ENCODE measurements at places on chromosomes 4 and X. TPM values are rescaled to one million over a fixed set of nuclear protein-coding genes. Genes with fewer than 3 reads are reported as not detected.

CSTF2 gene
- 22.7 TPM for total RNA-seq

PLCXD1 gene
- total RNA-seq, result 24.1 TPM

SPINK2 gene
- total RNA-seq, result not detected

SPATA4 gene
- total RNA-seq, result not detected

ANXA10 gene
- 0.71 TPM for total RNA-seq

GRCh38 chr4:152114562-152114961, 353.8 kb upstream of the GATB start:
- DNase-seq, result no peak

DNA sequence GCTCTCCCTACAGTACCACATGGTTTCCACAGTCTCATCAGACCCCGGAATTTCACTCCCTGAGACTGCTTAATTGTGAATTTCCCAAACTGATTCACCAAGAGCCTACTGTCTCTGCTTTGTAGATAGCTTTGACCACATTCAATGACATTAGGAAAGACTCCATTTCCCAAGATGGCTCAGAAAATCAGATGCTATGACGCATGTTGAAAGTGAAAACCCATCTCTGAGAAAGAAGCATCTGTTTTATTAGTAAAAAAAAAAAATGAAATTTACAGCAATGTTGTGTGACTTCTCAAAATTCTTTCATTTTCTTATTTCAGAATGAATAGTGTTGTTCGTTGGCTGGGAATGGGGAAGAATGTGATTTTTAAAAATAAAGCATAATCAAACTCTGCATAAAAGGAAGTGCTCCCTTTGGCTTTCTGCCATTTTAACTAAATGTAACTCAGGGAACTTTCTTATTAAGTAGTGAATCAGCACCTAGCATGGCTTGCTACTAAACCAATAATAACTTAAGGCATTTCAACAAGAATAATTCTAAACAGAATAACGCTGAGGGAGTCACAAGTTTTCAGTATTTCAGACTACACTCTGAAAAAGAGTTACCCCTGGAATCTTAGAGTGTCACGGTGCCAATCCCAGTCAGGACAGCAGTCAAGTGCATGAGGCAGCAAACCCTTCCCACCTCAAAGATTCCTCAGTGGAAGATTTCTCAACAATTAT, 97.4 kb upstream of the MYOZ2 start:
- peak; percentile 32 for DNase-seq

GRCh38 chr4:154854362-154854761, 73.3 kb downstream of the RBM46 start:
- no peak for DNase-seq

DNA sequence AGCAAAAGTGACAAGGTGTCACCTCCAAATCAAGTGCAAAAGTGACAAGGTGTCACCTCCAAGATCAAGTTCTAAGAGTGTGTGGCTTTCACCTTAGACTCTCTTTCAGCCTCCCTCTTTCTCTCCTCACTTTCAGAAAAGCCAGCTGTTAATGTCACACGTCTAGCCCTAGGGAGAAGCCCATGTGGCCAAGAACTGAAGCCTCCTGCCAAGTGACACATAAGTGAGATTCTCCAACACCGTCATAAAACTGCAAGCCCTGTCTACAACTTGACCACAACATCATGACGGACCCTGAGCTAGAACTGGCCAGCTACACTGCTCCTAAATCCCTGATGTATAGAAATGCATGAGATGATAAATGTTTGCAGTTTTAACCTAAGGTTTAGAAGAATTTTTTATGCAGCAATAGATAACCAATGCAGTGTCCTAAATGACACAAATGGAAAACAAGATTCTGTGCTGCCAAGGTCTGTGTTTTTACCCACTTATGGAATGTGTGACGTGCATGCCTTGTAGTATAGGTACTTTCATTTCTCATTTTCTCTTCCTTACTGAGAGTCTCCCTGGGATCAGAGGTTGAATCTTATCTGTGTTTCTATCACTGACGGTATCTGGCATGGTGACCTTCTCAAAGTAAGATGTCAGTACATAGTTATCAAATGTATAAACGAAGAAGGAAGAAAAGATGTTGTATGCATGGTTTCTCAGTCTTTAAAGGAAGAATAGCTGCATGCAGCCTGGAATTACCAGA, 25.0 kb downstream of the NLGN4X start:
- no peak for DNase-seq

- peak; percentile 1 for DNase-seq
Observed at GRCh38 chr4:87895964-87896621, 63.3 kb downstream of the MEPE start.

GRCh38 chrX:33160273-33160672, 51.1 kb downstream of the DMD start:
- DNase-seq, result no peak

DNA sequence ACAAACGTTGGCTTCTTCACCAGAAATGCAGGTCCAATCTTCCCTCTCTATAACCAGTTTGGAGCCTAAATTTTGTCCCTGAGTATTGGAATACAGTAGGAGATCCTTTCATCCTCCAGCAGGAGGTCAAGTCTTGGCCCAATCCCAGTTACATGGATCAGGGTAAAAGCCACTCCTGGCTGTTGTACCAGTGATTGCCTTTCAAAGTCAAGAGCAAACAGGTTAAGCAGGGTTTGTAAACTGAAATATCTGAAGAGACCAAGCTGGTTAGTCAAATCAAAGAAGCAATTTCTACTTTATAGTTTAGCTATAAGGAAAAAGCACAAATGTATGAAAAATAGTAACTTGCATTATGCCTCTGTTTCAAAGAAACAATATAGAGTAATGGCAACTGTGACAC, 329.4 kb downstream of the NAF1 start:
- no peak for DNase-seq

DNA sequence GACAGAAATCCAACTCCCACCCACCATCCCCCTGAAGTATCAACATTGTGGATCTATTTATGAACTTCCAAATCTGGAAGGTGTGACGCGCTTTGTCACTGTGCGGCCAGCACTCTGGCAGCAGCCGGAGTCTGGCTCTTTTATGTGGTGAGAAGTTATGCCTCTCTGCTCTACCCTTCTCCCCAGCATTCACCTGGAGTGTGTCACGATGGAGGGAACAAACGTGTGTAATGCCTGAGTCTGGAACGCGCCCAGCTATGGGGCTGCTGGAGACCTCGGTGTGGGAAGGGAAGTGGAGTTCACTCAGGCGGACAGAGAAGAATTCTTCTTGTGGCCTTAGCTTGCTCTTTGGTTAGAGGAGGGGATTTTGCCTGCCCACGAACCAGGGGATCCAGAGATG, 222.1 kb upstream of the RPL34 start:
- no peak for DNase-seq

DNA sequence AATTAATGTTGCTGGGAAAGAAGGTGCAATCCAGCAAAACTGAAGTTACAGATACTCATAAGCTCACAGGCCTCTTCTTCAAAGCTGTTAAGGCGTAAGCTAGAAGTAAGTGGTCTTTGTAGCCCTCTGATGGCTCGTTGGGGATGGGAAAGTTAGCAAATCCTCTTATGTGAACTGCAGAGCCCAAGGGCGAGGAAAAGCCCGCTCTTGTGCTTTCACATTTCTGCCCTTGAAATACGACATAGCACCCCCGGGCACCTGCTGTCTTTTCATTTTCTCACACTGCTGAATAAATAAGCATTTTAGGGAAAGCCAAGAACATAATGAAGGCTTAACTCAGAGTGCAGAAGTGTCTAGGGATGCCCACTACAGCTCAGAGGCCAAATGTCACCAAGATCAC, 73.1 kb upstream of the SORBS2 start:
- no peak for DNase-seq

GRCh38 chr4:119823891-119824290, 195.3 kb upstream of the PDE5A start:
- no peak for DNase-seq
